ENCODE measurements at places on chromosomes 11 and 22. TPM values are rescaled to one million over a fixed set of nuclear protein-coding genes. Genes with fewer than 3 reads are reported as not detected.

Gene TMPRSS4
- total RNA-seq: 0.67 TPM

Gene CRYBA4
- total RNA-seq: not detected

Gene RIC3
- total RNA-seq: 3.6 TPM

Gene FAM118A
- 22.2 TPM for total RNA-seq

Gene MADD
- 23.0 TPM for total RNA-seq

Gene WNT11
- not detected for total RNA-seq

Gene MED15
- total RNA-seq: 34.3 TPM

Gene BID
- 12.3 TPM for total RNA-seq

Gene SOX10
- not detected for total RNA-seq

Gene HEPACAM
- total RNA-seq: 0.17 TPM

Gene VWCE
- total RNA-seq: 0.50 TPM

Gene GTSE1
- total RNA-seq: 0.67 TPM

Gene BRMS1
- 69.4 TPM for total RNA-seq

Gene CASP5
- 0.17 TPM for total RNA-seq

Gene HDAC10
- 10.7 TPM for total RNA-seq

Gene TNNT3
- not detected for total RNA-seq

Gene PRAME
- not detected for total RNA-seq

Gene SYT13
- 0.33 TPM for total RNA-seq

Gene C11orf42
- not detected for total RNA-seq

Gene LMNTD2
- 2.3 TPM for total RNA-seq

Gene KCNJ1
- total RNA-seq: not detected

Gene NUP50
- total RNA-seq: 33.7 TPM

Gene RIMBP3B
- total RNA-seq: not detected

Gene ALDH3B1
- total RNA-seq: 20.8 TPM

All from mammary epithelial cell (primary cell).